ENCODE measurements at places on chromosomes 4 and X. TPM values are rescaled to one million over a fixed set of nuclear protein-coding genes. Genes with fewer than 3 reads are reported as not detected.

GRCh38 chr4:45663003-45663402 lies 460.9 kb downstream of the GABRG1 start:
- peak; percentile 75 for DNase-seq
- H3K4me3 ChIP-seq, result no peak overlapping the region
- no peaks in the 10 kb centered on the region for H3K36me3 ChIP-seq
- H3K27me3 ChIP-seq, result no peaks in the 10 kb centered on the region

The UGT2B10 gene
- not detected for total RNA-seq

GRCh38 chrX:115368876-115369275 lies 79.4 kb downstream of the LUZP4 start:
- no peaks in the 10 kb centered on the region for H3K27me3 ChIP-seq
- H3K4me3 ChIP-seq, result no peak overlapping the region
- no peaks in the 10 kb centered on the region for H3K36me3 ChIP-seq
- H3K4me1 ChIP-seq, result peaks cover 56% of the 10 kb centered on the region
- H3K27ac ChIP-seq, result peak overlapping the region; percentile 20

GRCh38 chrX:129600981-129601424 lies 53.8 kb downstream of the APLN start:
- no peaks in the 10 kb centered on the region for H3K36me3 ChIP-seq
- no peaks in the 10 kb centered on the region for H3K4me1 ChIP-seq
- DNase-seq, result no peak
- no peaks in the 10 kb centered on the region for H3K27me3 ChIP-seq
- H3K27ac ChIP-seq, result no peak overlapping the region
- H3K4me3 ChIP-seq, result no peak overlapping the region

The MAB21L2 gene
- total RNA-seq, result not detected

GRCh38 chr4:8221476-8221875 lies 22.4 kb downstream of the SH3TC1 start:
- no peak for DNase-seq
- no peak overlapping the region for H3K27ac ChIP-seq
- H3K27me3 ChIP-seq, result no peaks in the 10 kb centered on the region
- no peak overlapping the region for H3K4me3 ChIP-seq
- H3K36me3 ChIP-seq, result peaks cover 18% of the 10 kb centered on the region
- peaks cover 59% of the 10 kb centered on the region for H3K4me1 ChIP-seq

GRCh38 chrX:10341309-10341708 lies 184.5 kb downstream of the CLCN4 start:
- H3K27ac ChIP-seq, result no peak overlapping the region
- no peaks in the 10 kb centered on the region for H3K4me1 ChIP-seq
- DNase-seq, result peak; percentile 20

DNA sequence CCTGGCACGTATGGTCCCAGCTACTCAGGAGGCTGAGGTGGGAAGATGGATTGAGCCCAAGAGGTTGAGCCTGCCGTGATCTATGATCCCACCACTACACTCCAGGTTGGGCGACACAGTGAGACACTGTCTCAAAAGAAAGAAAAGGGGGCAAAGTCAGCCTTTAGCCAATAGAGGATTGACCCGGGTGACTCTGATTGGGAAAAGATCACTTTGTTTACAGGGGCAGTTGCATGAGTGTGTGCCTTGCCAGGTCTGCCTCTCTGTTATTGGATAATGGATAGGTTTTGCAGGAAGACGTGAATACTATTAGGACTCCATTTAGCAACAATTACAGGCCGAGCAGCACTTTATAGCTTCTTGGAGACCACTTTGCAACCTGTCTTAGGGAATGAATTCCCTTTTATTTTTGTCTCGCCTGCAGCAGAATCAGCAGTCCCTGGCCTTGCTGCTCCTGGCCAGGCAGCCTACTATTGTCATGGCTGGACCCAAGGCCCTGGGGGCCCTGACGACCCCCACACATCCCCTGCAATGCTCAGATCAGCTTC lies 103.2 kb upstream of the PSAPL1 start:
- no peak overlapping the region for H3K4me3 ChIP-seq
- H3K27me3 ChIP-seq, result no peaks in the 10 kb centered on the region
- no peaks in the 10 kb centered on the region for H3K36me3 ChIP-seq
- no peak for DNase-seq

The ZXDB gene
- 8.7 TPM for total RNA-seq

DNA sequence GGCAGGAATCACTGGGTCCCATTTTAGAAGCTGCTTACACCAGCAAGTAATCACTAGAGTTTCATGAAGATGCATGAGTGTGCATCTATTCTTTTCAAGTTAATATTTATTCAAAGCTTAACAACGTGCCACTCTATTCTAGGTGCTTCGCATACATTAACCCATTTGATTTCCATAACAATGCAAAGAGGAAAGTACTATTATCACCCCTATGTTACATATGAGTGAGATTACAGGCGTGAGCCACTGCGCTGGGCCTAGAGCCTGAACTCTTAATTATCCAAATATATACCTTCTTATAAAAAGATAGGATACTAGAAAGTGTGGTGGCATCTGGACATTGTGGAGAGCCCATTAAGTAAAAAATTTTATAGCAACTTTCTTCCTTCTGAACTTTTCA lies 65.4 kb downstream of the CXCL13 start:
- no peak overlapping the region for H3K27ac ChIP-seq
- H3K27me3 ChIP-seq, result no peaks in the 10 kb centered on the region
- H3K4me1 ChIP-seq, result no peaks in the 10 kb centered on the region
- no peak for DNase-seq

- H3K4me3 ChIP-seq, result no peak overlapping the region
- H3K27ac ChIP-seq, result peak overlapping the region; percentile 65
- peaks cover 55% of the 10 kb centered on the region for H3K4me1 ChIP-seq
- peak; percentile 44 for DNase-seq
- no peaks in the 10 kb centered on the region for H3K36me3 ChIP-seq
These were observed 28.9 kb downstream of the STARD8 start for GRCh38 chrX:68676335-68676734.

DNA sequence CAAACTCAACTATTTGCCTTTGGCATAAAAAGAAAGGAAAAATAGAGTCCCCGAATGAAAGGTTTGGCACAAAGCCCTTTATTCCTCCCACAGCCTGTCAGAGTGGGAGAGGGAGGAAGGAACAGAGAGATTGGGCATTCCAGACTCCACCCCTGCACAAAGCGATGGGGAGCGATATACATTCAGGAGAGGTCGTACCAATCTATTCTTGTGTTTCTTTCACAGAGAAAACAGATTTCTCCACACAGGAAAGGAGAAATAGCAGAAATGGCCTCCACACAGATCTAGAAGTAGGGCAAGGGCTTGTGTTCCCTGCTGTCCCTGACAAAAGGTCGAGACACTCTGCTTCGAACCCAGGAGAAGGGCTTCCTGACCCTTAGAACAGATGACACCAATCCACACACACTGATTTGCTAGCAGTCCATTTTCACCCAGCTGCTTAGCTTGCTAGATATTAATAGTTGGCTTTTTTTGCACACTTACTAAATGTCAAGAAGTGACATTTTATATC lies 197.4 kb downstream of the MAML3 start:
- no peak overlapping the region for H3K4me3 ChIP-seq
- no peaks in the 10 kb centered on the region for H3K27me3 ChIP-seq
- no peaks in the 10 kb centered on the region for H3K4me1 ChIP-seq
- no peaks in the 10 kb centered on the region for H3K36me3 ChIP-seq
- no peak overlapping the region for H3K27ac ChIP-seq

GRCh38 chr4:177016541-177017141 lies 223.9 kb upstream of the VEGFC start:
- H3K27me3 ChIP-seq, result no peaks in the 10 kb centered on the region
- no peak overlapping the region for H3K4me3 ChIP-seq
- no peak for DNase-seq
- H3K27ac ChIP-seq, result no peak overlapping the region
- no peaks in the 10 kb centered on the region for H3K4me1 ChIP-seq

Data from SJCRH30 (cell line).